Astrocyte of the spinal cord (primary cell): ENCODE measurements at places on chromosomes 13 and 19.

- peak; percentile 69 for DNase-seq
Observed at GRCh38 chr13:104773775-104774174, 1707.6 kb upstream of the SLC10A2 start.

- no peak for DNase-seq
Observed at GRCh38 chr13:78598966-78599644, 4.2 kb downstream of the POU4F1 start.

DNA sequence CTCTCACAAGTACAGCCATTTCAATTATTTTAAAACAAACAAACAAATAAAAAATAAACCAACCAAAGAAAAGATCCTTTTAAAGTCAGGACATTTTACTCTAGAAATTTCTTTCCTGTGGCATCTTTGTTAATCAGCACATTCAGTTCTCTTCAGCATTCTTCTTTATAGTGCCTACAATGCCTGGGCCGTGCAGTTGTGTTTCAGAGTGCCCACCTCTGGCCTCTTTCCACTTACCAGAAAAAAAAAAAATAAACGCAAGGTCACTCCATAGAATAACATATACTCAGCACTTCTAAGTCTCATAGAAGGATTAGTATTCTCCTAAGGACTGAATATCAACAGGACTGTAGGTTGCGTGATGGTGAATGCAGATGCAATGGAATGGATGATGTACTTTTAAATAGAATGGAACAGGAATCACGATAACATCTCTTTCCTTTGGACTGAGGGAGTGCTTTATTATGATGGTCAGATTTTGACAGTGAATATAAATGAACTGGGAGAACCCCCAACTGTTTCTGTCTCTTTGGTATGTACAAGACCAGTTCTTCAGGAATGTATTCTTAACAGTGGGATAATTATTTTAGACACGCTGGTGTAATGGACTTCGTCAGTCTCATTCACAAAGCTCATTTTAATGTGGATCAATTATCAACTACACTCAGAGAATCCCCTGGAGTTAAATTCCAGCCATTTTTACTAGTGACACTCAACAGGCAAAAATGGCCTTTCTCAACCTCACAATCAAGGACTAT is 125.0 kb upstream of the NBEA start:
- DNase-seq = no peak

DNA sequence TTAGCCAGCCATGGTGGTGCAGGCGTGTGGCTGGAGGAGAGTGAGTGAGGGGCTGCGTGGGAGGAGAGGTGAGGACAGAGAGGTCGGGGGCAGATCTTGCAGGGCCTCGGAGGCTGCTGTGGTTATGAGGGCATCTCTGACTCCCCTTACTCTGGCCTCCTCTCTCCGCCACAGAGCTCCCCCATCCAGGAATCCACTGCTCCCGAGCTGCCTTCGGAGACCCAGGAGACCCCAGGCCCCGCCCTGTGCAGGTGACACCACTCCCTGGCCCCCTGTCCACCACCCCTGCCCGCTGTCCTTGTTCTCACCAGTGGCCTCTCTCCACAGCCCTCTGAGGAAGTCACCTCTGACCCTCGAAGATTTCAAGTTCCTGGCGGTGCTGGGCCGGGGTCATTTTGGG is 7.8 kb downstream of the PTGER1 start:
- no peak for DNase-seq

DNA sequence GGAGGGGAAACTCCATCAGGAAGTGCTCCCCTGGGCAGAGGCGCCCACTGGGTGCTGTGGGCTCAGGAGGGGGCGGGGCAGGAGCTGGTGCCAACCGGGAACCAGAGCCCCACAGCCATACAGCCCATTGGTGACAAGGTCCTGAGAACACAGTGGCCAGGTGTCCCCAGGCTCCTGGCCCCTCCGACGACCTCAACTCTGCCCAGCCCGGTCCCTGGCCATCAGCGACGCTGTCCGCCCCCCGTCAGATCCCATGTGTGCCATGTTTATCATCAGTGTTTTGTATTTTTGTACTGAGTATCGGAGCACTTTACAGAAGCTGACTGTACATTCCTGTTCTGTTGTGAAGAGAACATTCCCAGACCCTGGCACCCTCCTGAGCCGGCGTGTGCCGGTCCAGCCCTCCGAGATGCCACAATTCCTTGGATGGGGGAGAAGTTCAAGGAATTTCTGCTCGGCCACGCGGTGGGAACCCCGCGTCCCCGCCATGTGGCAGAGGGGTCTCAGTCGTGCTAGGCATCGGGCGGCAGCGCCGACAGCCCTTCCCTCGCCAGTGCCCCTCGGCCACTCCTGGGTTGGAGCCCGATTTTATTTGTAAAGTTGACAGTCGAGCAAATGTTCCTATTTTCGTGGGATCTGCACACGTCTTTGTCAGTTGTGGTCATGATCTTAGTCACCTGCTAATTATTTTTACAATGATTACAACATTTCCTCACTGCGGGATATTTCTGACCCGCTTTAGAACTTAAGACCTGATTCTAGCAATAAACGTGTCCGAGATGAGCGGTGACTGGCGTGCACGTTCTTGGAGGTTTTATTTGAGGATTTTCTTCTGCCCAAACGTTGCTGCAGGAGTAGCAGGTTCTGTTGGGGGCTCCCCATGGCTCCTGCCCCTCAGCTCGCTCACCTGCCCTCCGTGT is 16.9 kb downstream of the PEX11G start:
- DNase-seq = no peak
